ENCODE measurements at places on chromosomes 16 and 17.
A peak's percentile ranks its signal among the peaks of the same experiment; 100 is the strongest.

GRCh38 chr16:80639636-80640035 is 98.8 kb downstream of the DYNLRB2 start:
- no peak for DNase-seq

DNA sequence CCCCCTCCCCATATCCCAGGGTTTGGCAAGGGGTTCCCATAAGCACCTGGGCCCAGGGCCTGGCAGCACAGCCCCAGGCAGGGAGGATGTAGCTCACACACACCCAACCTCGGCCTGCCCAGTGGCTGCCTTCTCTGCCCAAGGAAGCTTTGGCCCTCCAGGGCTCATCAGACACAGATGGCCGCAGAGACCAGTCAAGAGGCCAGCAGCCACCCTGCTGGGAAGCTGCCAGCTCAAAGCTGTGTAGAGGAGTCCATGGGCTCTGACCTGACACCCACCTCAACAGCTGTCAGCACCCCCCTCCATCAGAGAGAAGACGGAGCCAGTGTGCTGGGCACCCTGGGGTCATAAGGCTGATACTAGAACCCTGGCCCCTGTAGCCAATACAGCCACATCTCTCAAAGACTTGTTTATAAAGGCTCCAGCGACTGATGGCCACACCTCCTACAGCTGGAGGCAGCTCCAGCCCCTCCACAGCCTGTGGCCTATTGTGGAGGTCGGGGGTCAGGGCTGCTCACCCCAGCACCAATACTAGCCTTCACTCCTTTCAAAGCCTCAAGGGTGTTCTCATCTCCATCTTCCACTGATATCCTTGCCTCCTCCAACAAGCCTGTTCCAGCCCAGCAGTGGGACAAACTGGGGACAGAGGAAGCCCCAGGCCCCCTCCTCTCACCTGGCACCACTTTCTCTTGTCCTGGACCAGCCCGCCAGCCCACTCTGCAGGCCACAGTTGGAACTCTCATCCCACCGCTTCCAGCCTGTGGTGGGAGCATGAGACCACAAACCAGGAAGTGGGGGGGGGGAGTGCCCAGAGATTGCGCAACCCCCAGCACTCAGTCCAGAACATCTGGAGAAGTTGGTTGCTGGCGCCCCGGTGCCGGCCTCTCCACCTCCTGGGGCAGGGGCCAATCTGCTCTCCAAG is 2.2 kb upstream of the MPG start:
- no peak for DNase-seq

DNA sequence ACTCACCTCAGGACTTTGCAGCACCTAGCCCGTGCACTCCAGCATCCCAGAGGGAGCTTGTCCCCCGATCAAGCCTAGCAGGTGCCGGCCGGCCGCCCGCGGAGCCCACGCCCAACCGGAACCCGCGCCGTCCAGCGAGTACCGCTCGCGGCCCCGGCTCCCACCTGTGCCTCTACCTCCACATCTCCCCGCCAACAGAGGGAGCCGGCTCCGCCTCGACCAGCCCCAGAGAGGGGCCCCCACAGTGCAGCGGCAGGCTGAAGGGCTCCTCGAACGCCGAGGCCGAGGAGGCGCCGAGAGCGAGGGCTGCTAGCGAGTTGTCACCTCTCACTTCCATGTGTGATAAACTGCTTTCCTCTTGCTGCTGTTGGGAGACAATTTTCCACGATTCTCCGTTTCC is 41.1 kb upstream of the DHRS7B start:
- DNase-seq, result no peak

GRCh38 chr17:72433797-72434196 is 313.0 kb downstream of the SOX9 start:
- no peak for DNase-seq

DNA sequence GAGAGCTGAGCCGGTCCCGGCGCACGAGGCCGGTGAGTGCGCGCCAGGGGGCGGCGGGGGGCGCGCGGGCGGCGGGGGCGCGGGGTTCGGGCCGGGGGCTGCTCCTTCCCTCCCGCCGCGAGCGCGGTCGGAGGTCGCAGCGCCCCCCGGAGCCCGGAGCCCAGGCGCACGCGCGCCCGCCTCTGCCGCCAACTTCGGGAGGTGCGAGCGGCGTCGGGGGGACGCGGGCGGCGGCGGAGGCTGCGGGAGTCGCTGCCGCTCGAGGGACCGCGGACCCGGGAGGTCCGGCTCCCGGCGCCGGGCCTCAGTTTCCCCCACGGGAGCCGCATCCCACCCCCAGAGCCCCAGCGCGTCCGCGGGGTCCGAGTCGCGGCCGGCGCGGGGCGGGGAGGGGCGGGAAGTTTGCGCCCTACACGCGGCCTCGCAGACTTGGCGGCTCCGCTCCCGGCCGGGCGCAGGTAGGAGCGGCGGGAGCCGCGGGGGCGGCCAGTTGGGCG is at the start of gene PRR35:
PRR35 (plus strand) TSS at position 191 of the 497 bp plus-strand sequence. CDS start 2,901 bp downstream, outside the sequence.
- DNase-seq, result no peak

DNA sequence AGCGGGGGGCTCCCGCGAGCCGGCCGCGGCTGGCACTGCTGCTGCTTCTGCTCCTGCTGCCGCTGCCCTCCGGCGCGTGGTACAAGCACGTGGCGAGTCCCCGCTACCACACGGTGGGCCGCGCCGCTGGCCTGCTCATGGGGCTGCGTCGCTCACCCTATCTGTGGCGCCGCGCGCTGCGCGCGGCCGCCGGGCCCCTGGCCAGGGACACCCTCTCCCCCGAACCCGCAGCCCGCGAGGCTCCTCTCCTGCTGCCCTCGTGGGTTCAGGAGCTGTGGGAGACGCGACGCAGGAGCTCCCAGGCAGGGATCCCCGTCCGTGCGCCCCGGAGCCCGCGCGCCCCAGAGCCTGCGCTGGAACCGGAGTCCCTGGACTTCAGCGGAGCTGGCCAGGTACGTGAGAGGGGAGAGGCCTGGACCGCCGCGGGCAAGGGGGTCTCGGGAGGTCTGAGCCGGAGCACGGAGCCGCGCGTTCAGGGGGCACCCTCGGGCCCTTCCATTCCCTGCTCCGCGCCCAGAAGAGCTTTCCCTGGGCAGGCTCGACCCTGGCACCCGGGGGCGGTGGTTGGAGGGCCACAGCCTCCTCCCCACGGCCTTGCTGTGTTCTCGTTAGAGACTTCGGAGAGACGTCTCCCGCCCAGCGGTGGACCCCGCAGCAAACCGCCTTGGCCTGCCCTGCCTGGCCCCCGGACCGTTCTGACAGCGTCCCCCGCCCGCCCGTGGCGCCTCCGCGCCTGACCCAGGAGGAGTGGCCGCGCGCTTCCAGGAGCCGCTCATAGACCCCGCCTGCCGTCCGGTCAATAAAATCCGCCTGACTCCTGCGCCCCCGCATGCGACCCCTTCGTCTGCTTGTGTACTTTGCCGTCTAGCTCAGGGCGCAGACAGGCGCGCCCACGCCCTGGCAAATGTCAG is 591 bp downstream of the NPW start:
- DNase-seq, result no peak

GRCh38 chr17:79777894-79778503 is at the start of gene CBX2:
CBX2 (plus strand) TSS chr17:79778148; CDS start chr17:79778236, 88 bp downstream.
- DNase-seq, result peak; percentile 71

DNA sequence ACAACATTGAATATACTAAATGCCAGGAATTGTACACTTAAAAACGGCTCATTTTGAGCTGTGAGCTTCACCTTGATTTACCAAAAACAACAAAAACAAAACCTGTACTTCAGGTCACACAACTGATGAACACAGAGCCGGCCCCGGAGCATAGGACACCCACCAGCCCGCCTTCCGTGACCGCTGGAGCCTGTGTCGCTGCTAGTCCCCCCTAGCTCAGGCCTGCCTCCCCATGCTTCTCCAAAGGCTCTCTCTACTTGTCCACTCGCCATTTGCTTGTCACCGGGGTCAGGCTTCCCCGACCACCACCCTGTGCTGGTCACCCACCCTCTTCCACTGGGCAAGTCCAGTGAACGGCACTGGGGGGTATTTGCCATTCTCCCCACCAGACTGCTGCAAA is 113.8 kb upstream of the TNRC6C start:
- no peak for DNase-seq

GRCh38 chr16:79297805-79298204 is 302.7 kb downstream of the MAF start:
- no peak for DNase-seq

DNA sequence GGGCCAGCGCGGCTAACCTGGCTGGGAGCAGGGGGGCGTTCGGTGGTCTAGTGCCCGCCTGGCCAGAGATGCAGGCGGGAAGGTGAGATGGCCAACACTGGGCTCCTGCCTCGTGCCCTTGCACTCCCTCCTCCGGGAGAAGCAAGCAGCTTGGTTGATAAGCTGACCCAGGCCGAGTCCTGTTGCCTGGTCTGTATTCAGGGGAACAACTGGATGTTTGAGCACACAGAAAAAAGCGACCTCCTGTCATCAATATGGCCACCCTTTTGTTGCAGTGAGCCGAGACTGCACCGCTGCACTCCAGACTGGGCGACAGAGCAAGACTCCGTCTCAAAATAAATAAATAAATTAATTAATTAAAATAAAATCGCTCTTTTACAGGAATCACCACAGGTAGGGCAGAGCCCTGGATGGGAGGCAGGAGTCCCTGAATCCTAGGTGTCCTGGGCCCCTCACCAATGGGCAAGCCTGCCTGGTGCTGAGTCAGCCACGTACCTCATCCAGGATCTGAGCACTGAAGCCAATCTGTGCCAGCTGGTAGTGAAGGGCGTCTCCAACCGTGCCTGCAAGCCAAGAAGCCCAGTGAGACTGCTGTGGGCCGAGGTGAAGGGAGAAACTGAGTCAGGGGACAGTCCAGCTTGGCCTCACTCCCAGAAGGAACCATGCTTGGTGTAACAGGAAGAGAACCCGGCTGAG is 31.8 kb downstream of the HASPIN start:
- no peak for DNase-seq

GRCh38 chr16:89135166-89135565 is 36.4 kb upstream of the CDH15 start:
- no peak for DNase-seq

DNA sequence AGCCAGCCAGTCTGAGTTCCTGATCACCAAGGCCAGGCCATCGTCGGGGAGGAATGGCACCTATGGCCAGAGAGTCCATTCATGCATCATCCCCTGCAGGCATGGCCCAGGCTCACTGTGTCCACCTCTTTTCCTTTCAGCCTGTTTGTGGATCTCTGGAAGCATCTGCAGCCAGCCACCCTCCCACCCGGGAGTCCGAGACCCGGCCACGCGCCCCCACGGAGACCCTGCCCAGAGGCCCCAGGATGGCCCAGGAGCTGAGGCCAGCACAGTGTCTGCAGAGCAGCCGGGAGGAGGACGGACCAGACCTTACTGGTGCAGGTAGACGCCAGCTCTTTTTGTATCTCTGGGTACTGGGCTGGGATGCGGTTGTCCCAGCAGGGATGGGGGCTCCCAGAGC is 245.1 kb upstream of the CIBAR2 start:
- no peak for DNase-seq

DNA sequence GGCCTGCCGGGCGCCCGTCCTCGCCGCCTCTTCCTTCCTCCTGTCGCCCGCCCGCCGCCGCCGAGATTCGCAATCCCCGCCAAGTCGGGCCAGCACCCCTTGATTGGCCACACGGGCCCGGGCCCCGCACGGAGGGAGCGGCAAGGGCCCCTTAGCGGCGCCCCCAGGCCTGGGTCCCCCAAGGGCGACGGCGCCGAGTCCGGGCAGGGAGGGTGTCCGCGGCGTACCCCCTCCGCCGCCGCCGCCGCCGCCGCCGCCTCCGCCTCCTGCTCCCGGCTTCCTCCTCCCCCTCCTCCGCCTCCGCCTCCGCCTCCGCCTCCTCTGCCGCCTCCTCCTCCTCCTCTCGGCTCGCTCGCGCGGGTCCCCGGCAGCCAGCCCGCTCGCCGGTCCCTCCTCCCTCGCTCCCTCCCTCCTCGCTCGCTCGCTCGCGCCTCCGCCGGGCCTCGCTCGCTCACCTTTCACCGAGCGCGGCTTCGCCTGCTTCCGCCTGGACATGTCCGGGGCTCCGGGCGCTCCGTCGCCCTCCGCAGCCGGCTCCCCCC is 561 bp downstream of the ZNF423 start:
- DNase-seq, result peak; percentile 59

DNA sequence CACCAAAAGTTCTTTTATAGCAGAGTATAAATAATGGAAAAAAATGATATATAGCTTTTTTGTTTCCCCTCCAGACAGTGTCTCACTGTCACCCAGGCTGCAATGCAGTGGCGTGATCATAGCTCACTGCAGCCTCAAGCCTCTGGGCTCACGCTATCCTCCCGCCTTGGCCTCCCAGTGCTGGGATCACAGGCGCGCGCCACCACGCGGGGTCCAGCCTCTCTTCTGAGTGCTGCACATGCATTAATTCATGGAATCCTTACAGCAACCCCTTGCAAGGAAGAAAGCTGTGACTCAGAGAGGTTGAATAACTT is 18.0 kb upstream of the ZNF629 start:
- DNase-seq, result no peak

DNA sequence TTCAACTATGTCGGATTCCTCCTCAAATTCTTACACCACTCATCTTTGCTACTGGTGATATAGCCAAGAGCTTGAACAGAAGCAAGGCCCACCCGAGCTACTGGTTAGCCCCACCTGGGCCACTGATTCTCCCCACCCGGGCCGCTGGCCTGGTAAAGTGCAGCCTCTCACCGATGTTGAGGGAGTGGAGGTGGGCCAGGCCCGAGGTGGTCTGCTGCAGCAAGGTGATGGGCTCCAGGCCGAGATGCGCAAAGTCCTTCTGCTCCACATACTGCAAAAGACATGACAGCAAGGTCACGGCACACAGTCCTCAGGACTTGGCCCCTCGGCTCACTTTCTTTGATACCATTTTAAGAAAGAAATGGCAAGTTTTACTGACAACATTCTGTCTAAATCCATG is 32.7 kb upstream of the ICAM2 start:
- no peak for DNase-seq

- no peak for DNase-seq
Measured at GRCh38 chr17:68821860-68822696, 133.1 kb downstream of the ABCA8 start.

GRCh38 chr16:87243478-87243877 is 73.7 kb downstream of the C16orf95 start:
- DNase-seq, result no peak

DNA sequence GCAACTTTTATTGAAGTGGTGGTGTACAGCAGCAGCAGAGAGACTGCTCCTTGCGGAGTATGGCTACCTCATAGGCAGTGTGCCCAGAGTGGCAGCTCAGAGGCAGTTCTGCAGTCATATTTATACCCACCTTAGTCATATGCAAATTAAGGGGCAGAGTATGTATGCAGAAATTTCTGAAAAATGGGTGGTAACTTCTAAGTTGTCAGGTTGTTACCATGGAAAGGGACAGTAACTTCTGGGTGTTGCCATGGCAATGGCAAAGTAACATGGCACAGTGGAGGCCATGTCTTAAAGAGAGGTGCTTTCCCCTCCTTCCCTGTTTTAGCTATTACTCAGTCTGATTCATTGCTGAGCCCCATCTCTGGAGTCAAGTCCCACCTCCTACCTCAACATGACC is 53.4 kb downstream of the MEOX1 start:
- no peak for DNase-seq

GRCh38 chr16:19876501-19877059 is 8.1 kb downstream of the GPRC5B start:
- DNase-seq, result no peak

- DNase-seq, result peak; percentile 29
Measured at GRCh38 chr17:1365445-1366039, 34.5 kb downstream of the YWHAE start.

GRCh38 chr17:19372439-19372838 is 5.9 kb upstream of the MAPK7 start:
- no peak for DNase-seq
